H9 (cell line): ENCODE measurements at places on chromosomes 1 and 21. TPM values are rescaled to one million over a fixed set of nuclear protein-coding genes. Genes with fewer than 3 reads are reported as not detected.

GRCh38 chr21:42010507-42011495 lies 641 bp upstream of the ZBTB21 start:
- no peaks in the 10 kb centered on the region for H3K4me1 ChIP-seq
- H3K27me3 ChIP-seq = no peaks in the 10 kb centered on the region; the same call in 1 of the 2 replicates
- H3K36me3 ChIP-seq = peaks cover 8% of the 10 kb centered on the region; the same call in 1 of the 2 replicates

DNA sequence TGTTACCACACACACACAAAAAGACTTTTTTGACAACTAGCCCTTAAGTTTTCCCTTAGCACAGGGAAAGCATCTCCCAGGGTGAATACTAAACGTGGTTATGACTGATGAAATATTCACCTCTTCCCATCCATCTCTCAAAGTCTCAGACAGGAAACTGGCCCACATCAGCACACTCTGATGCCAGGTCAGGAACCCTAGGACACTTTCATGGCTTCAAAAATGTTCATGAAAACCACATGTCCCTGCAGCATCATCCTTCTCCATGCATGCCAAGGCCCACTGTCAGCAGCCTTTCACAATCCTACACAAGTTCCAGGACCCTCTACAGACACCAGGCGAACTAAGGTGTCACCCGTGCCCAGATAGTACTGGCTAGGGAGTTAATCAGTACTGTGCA lies 68.7 kb downstream of the DNTTIP2 start:
- DNase-seq = no peak
- no peak overlapping the region for H3K27ac ChIP-seq
- H3K4me1 ChIP-seq = no peaks in the 10 kb centered on the region
- H3K4me3 ChIP-seq = no peak overlapping the region

Gene LAMC2
- 6.8 and 7.4 TPM in 2 replicates for total RNA-seq

DNA sequence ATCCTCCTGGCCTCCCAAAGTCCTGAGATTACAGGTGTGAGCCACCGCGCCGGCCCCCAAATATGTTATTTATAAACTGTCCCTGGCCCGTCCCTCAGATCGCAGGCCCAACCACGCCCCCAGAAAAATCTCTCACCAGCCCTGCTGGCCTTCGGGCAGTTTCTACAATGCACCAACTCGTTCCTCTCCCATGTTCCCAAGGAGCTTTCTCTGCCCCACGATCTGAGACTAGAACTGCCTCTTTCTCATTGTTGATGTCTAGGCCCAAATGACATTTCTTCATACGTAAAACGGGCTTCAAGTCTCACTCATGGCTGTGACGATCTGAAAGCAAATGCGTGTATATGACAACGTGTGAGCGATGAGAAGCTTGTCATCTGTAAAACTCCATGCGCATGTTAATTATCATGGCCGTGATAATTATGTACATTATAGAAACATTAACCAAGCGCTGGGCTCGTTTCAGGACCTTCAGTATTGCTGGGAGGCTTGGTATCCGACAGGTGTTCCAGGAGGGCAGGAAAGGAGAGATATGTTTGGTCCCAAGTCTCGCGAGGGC lies 748 bp upstream of the NIPAL3 start:
- peak overlapping the region; percentile 63 for H3K4me3 ChIP-seq
- peaks cover 3% of the 10 kb centered on the region; the same call in 1 of the 2 replicates for H3K36me3 ChIP-seq
- no peak for DNase-seq
- H3K27ac ChIP-seq = no peak overlapping the region

Gene ALX3
- not detected in 2 replicates for total RNA-seq

GRCh38 chr1:17440074-17440826 lies 773 bp upstream of the RCC2 start:
- peak overlapping the region; percentile 75 for H3K4me3 ChIP-seq
- DNase-seq = no peak
- H3K27ac ChIP-seq = no peak overlapping the region
- H3K4me1 ChIP-seq = peaks cover 17% of the 10 kb centered on the region; the same call in 1 of the 2 replicates

Gene DDR2
- total RNA-seq = 0.48 and 0.52 TPM in 2 replicates

Gene RGS13
- total RNA-seq = not detected in 2 replicates

DNA sequence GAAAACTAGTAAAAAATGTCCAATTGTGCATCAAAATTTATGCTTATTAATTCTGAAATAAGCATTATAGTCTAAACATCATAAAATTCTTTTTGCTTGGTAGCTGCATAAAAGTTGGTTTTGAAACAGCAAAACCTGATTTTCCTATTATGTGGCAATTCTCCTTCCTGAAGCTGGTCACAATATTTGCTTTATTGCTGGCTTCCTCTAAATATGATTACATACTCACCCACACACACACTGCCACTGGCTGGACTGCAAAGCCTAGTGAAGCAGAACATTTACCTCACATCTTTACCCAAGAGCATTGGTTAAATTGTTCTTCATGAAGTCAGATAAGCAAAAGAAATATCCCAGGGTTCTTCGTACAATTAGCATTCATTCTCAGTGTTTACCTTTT lies 103.0 kb downstream of the NR5A2 start:
- no peak for DNase-seq
- H3K4me1 ChIP-seq = peaks cover 10% of the 10 kb centered on the region
- H3K36me3 ChIP-seq = no peaks in the 10 kb centered on the region
- H3K27ac ChIP-seq = no peak overlapping the region
- H3K4me3 ChIP-seq = no peak overlapping the region

DNA sequence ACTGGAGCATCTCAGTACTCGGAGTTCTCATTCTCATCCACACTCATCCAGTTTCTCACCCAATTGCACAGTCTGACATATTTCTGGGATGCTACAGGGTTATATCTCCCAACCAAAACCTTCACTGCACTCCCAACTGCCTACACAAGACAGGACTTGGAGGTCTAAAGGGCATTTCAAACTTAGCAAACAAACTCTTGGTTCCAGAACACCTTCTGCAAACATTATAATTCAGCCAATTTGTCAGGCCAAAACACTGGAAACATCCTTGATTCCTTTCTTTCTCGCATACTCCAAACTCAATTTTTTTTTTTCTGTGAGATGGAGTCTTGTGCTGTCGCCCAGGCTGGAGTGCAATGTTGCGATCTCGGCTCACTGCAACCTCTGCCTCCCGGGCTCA lies 7.9 kb downstream of the SLAMF1 start:
- H3K27me3 ChIP-seq = no peaks in the 10 kb centered on the region; the same call in 1 of the 2 replicates
- no peak overlapping the region for H3K4me3 ChIP-seq
- no peaks in the 10 kb centered on the region; the same call in 2 of the 3 replicates for H3K36me3 ChIP-seq

DNA sequence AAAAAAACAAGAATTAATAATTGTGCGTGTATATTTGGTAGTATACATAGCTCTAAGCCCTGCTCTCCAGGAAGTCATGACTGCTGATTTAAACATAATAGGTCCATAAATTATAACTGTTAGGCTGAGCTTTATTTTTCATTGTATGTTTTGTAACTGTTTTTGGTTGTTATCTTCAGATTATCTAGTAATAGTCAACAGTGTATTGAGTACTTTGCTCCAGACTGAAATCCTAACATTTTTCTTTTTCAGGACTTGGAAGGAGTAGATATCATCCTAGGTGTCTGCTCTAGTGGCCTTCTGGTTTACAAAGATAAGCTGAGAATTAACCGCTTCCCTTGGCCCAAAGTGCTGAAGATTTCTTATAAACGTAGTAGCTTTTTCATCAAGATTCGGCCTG lies 90.9 kb downstream of the TMEM200B start:
- no peaks in the 10 kb centered on the region for H3K27me3 ChIP-seq
- DNase-seq = no peak
- H3K4me3 ChIP-seq = no peak overlapping the region
- no peaks in the 10 kb centered on the region for H3K4me1 ChIP-seq
- H3K36me3 ChIP-seq = peaks cover 3% of the 10 kb centered on the region; the same call in 1 of the 3 replicates

- no peaks in the 10 kb centered on the region for H3K4me1 ChIP-seq
- no peaks in the 10 kb centered on the region for H3K27me3 ChIP-seq
- H3K36me3 ChIP-seq = no peaks in the 10 kb centered on the region
- H3K4me3 ChIP-seq = no peak overlapping the region
These were observed 365.3 kb upstream of the PROX1 start for GRCh38 chr1:213622365-213623063.

Gene VTCN1
- total RNA-seq = 0.09 and 0.33 TPM in 2 replicates

GRCh38 chr1:226034482-226034881 lies 28.0 kb upstream of the H3-3A start:
- no peaks in the 10 kb centered on the region for H3K27me3 ChIP-seq
- H3K4me1 ChIP-seq = no peaks in the 10 kb centered on the region
- no peaks in the 10 kb centered on the region for H3K36me3 ChIP-seq

DNA sequence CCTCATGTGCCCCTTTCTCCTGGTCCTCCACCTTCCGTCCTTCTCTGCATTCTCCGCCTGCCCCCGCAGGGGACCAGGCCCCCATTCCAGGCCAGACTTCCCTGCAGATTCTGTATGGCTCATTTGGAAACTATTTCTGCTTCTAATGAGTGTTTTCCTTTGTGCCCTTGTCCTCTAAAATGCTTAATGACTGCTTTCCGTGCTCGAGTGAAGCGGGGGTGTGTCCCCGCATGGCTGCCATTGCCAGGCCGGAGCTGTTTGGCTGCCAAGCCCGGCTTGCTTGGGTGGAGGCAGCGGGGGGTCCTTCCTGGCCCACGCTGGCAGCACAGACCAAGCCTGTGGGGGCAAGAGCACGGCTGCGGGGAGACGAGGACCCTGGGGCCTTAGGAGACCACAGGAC lies 299.3 kb upstream of the VAMP3 start:
- peak overlapping the region; percentile 23; the same call in 1 of the 3 replicates for H3K4me3 ChIP-seq
- no peak overlapping the region for H3K27ac ChIP-seq
- H3K4me1 ChIP-seq = no peaks in the 10 kb centered on the region
- no peak for DNase-seq
- H3K27me3 ChIP-seq = no peaks in the 10 kb centered on the region

GRCh38 chr1:225470211-225471108 lies 42.6 kb upstream of the LBR start:
- no peak overlapping the region for H3K27ac ChIP-seq
- H3K4me3 ChIP-seq = no peak overlapping the region

DNA sequence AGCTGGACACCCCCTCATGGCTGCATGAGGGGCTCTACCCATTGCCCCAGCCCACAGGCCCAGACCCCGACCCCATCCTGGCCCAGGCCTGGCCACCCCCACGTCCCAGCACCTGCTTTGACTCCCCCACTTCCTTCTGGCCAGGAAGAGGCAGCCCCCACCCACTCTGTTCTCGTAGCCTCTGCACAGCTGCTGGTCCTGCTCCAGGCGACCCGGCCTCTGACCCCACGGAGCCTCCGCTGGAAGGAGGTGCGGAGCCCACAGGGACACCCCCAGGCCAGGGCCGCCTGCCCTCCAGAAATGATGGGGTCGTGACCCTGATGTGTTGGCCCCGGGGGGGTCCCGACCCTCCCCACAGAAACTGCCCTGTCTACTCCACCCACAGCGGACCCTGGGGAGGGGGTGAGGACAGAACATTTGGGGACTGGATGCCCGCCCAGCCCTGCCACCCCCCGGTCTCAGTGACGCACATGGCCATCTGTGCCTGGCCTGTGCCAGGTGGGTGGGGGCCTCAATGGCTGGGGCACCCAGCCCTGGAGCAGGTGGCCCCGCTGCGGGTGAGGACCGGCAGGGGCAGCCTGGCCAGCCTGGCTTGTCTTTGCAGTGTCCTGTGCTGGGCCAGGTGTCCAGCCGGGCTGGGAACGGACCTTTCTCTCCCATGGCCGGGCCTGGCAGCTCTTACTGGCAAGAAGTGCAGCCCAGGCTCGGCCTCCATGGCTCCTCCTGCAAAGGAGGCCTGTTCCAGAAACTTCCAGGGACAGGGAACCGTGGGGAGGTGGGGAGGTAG lies 78.6 kb downstream of the MORN1 start:
- no peak overlapping the region for H3K4me3 ChIP-seq
- no peaks in the 10 kb centered on the region; the same call in 1 of the 2 replicates for H3K4me1 ChIP-seq
- H3K36me3 ChIP-seq = peaks cover 9% of the 10 kb centered on the region; the same call in 2 of the 3 replicates
- no peaks in the 10 kb centered on the region for H3K27me3 ChIP-seq

Gene ASCL5
- 0.15 and 0.31 TPM in 2 replicates for total RNA-seq

GRCh38 chr1:72000809-72001208 lies 281.5 kb downstream of the NEGR1 start:
- no peaks in the 10 kb centered on the region for H3K36me3 ChIP-seq
- no peaks in the 10 kb centered on the region for H3K27me3 ChIP-seq
- DNase-seq = peak; percentile 74
- no peak overlapping the region for H3K27ac ChIP-seq
- no peak overlapping the region for H3K4me3 ChIP-seq

- H3K27me3 ChIP-seq = no peaks in the 10 kb centered on the region; the same call in 1 of the 2 replicates
- no peak overlapping the region for H3K4me3 ChIP-seq
- no peaks in the 10 kb centered on the region for H3K4me1 ChIP-seq
- no peak for DNase-seq
- H3K36me3 ChIP-seq = no peaks in the 10 kb centered on the region
- no peak overlapping the region for H3K27ac ChIP-seq
These were observed 43.1 kb upstream of the IGSF21 start for GRCh38 chr1:18064534-18064933.

DNA sequence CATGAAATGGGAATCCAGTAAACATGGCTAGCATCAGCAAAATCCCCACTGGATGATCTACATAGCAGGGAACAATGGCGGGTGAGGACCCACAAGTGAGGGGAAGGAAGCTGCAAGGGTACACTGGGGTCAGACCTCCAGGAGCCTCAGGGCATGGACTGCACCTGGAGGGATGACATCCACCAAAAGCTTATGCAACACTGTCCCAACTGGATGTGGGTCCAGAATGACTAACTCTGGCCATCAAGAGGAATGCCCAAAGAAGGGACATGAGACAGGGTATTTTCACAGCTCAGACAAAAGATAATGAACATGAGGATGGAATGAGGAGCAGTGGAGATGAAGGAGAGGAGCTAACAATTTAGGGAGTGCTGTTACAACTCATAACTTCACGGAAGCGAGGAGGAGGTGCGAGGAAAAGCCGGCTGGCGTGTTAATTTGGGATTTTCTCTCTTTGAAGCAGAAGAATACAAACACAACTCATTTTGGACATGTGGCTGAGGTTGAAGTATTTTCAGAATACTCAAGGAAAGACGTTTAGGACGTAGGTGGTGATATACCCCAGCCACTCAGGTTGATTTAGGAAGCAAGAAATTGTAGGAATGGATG lies 5.7 kb downstream of the HLCS start:
- H3K27me3 ChIP-seq = no peaks in the 10 kb centered on the region
- H3K36me3 ChIP-seq = peaks cover 4% of the 10 kb centered on the region
- no peak overlapping the region for H3K4me3 ChIP-seq
- no peak for DNase-seq
- no peaks in the 10 kb centered on the region; the same call in 1 of the 2 replicates for H3K4me1 ChIP-seq
- H3K27ac ChIP-seq = no peak overlapping the region

Gene LIPI
- not detected in 2 replicates for total RNA-seq

- no peaks in the 10 kb centered on the region for H3K36me3 ChIP-seq
- no peaks in the 10 kb centered on the region; the same call in 1 of the 2 replicates for H3K4me1 ChIP-seq
- no peak overlapping the region for H3K4me3 ChIP-seq
These were observed 80.6 kb downstream of the TGFBR3 start for GRCh38 chr1:91805311-91805801.

Gene VHLL
- total RNA-seq = not detected in 2 replicates

Gene TNFRSF8
- total RNA-seq = 2.9 and 3.2 TPM in 2 replicates

GRCh38 chr1:219476716-219477115 lies 136.2 kb downstream of the ZC3H11B start:
- H3K27ac ChIP-seq = no peak overlapping the region
- H3K36me3 ChIP-seq = no peaks in the 10 kb centered on the region
- H3K27me3 ChIP-seq = no peaks in the 10 kb centered on the region
- no peaks in the 10 kb centered on the region for H3K4me1 ChIP-seq
- H3K4me3 ChIP-seq = no peak overlapping the region

- H3K4me1 ChIP-seq = no peaks in the 10 kb centered on the region
- no peaks in the 10 kb centered on the region for H3K27me3 ChIP-seq
- H3K27ac ChIP-seq = no peak overlapping the region
- no peak for DNase-seq
- H3K36me3 ChIP-seq = peaks cover 95% of the 10 kb centered on the region
These were observed 64.6 kb downstream of the KDM1A start for GRCh38 chr1:23083714-23084480.
